Cerebellum (tissue), 4 donors: ENCODE measurements at places on chromosomes 7 and 10. TPM values are rescaled to one million over a fixed set of nuclear protein-coding genes. Genes with fewer than 3 reads are reported as not detected.

Gene TRDMT1
- total RNA-seq: 36.7 TPM

GRCh38 chr10:50972591-50972990, 87.2 kb upstream of the A1CF start:
- no peak for DNase-seq

DNA sequence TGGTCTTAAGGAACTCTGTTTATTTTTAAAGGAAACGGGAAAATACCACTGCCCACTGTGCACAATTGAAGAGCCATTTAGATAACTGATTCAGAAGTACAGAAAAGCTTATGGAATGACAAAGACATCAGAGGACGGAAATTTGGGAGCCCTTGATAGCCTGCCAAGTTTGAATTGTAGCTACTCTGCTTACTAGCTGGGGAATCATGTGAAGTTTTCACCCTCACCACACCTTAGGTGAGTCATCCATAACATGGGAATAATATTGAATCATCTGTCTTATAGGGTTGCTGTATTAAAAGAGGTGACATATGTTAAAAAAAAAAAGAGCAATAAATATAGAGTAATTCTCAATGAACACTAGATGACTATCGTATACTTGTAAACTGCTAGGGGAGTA, 1104.2 kb downstream of the GATA3 start:
- no peak for DNase-seq

GRCh38 chr10:76149182-76149581, 717.8 kb downstream of the LRMDA start:
- no peak for DNase-seq

- DNase-seq: no peak
Measured at GRCh38 chr7:4297918-4298219, 384.2 kb upstream of the FOXK1 start.

DNA sequence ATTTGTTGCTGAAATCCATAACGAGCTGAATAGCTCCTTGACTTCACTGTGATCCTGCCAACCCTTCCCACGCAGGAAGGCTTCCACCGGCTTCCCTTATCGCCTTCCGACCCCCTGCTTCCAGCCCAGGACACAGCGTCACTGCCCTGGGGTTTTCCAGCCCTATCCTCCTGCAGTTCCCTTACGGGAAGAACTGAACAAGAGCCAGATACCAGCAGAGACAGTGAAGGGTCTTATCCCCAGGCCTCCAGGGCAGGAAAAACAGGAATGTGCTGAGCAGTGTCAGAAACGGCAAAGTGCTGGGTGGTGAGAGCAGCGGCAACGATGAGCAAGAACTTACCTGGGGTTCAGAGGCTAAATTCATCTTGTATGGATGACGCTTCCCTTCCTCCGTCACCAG, 22.4 kb downstream of the PDLIM1 start:
- no peak for DNase-seq

Gene MORN4
- 19.6 TPM for total RNA-seq
